ENCODE measurements at places on chromosomes 3 and 15.
A peak's percentile ranks its signal among the peaks of the same experiment; 100 is the strongest.

- H3K27ac ChIP-seq: no peak overlapping the region
- H3K36me3 ChIP-seq: no peaks in the 10 kb centered on the region
- H3K4me3 ChIP-seq: no peak overlapping the region
- DNase-seq: no peak
Observed at GRCh38 chr15:101049282-101049681, 130.1 kb downstream of the LRRK1 start.

- H3K27ac ChIP-seq: no peak overlapping the region
- H3K27me3 ChIP-seq: no peaks in the 10 kb centered on the region
- H3K36me3 ChIP-seq: no peaks in the 10 kb centered on the region
- no peaks in the 10 kb centered on the region for H3K4me1 ChIP-seq
- no peak for DNase-seq
Observed at GRCh38 chr15:63439536-63440264, 58.1 kb upstream of the CA12 start.

DNA sequence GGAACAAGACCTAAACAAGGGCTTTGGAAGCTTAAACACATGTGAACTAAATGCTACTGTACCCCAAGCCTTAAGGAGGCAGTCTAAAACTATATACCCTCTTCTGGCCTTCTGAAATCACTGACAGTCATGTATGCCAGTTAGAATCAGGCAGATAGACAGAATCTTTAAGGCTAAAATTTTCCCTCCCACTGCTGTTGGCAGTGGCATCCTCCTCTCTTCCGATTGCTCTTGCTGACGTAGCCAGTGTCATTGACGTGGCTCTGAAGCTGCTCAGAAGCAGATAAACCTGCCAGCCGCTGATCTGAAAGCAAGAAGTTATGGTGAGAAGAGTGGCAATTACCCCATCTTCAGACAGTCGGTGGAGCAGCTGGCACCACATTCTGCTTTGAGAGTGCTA is 3.3 kb downstream of the RYR3 start:
- peaks cover 13% of the 10 kb centered on the region for H3K4me1 ChIP-seq
- H3K36me3 ChIP-seq: no peaks in the 10 kb centered on the region
- DNase-seq: no peak
- H3K27ac ChIP-seq: peak overlapping the region; percentile 7
- H3K4me3 ChIP-seq: no peak overlapping the region

DNA sequence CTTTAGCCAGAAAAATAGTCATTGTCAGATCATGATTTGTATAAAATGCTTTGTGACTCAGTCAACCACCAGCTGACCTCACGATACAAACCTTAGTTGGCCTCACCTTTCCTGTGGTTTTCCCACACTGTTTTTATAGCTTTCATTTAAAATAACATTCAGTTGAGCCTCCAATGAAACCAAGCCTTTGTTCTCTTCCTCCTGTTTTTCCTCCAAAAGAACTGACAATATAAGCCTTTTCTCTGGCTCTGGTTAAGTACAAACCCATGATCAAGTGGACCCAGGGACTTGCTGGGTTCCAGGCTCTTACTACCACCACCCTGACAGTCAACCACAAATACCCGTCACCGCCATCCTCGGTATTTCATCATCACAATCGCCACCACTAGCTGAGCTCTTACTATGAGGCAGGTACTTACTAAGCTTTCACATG is 81.7 kb downstream of the TAMM41 start:
- H3K4me3 ChIP-seq: no peak overlapping the region
- H3K27ac ChIP-seq: no peak overlapping the region
- H3K27me3 ChIP-seq: no peaks in the 10 kb centered on the region
- H3K4me1 ChIP-seq: peaks cover 3% of the 10 kb centered on the region

DNA sequence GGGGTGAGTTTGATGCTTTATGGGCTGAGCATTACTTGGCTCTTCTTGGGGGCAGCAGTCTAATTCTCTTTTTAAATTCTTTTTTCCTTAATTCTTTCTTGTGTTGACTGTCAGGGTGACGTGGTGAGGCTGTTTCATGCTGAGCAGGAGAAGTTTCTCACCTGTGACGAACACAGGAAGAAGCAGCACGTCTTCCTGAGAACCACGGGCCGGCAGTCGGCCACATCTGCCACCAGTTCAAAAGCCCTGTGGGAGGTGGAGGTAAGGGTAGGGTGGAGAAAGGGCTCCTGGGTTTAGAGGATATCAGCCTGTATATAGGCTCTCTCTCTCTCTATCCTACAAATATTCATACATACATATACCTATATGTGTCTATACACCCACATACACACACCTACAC is 152.3 kb downstream of the ITPR1 start:
- H3K36me3 ChIP-seq: no peaks in the 10 kb centered on the region
- H3K27me3 ChIP-seq: no peaks in the 10 kb centered on the region
- no peaks in the 10 kb centered on the region for H3K4me1 ChIP-seq
- DNase-seq: no peak
- H3K4me3 ChIP-seq: no peak overlapping the region
- no peak overlapping the region for H3K27ac ChIP-seq

DNA sequence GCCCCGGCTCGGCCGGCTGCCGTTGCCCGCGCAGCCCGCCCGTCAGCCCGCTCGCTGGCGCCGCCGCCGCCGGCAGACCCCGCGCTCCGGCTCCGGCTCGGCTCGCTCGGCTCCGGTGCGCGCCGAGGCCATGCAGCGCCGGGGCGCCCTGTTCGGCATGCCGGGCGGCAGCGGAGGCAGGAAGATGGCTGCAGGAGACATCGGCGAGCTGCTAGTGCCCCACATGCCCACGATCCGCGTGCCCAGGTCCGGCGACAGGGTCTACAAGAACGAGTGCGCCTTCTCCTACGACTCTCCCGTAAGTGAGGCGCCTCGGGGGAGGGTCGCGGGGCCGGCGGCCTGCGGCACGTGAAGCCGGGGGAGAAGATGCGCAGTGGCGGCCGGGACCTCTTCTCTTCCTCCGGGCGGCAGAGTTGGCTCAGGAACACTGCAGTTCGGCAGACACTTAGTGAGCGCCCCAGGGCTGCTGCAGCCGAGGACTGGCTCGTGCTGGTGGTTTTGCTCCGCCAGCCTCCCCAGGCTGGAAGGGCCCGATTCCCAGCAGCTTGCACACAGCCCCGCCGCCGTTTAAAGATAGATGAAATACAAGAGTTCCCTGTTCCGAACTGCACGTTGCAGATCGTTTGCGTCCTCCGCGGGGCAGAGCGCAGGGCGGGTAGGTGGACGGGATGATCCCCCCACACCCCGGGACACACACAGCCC is 407 bp downstream of the USP13 start:
- peak overlapping the region; percentile 60 for H3K27ac ChIP-seq
- H3K27me3 ChIP-seq: no peaks in the 10 kb centered on the region
- H3K4me1 ChIP-seq: peaks cover 6% of the 10 kb centered on the region
- no peaks in the 10 kb centered on the region for H3K36me3 ChIP-seq

All from trophoblast cell (in vitro differentiated cells and primary cell).